Heart right ventricle (tissue), 16 donors: ENCODE measurements at places on chromosomes 4 and X.

DNA sequence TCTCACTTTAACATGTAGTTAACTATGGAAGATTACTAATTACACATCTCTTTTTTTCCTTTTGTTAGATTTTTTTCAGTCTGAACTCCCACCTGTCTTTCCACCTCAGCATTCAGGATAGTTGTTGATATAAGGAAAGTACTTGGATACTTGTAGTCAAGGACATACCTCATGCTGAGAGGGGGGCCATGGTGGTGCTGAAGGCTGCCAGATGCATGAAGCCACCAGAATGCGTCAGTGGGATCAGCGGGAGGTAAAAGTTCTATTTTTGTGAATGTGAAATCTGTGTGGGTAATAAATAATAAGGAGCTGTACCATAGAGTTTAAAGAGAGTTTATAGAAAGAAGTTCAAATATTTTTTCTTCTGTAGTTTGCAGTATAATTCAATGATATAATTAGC lies 13.1 kb upstream of the NDST4 start:
- DNase-seq: no peak

GRCh38 chrX:96703816-96704215 lies 19.2 kb downstream of the DIAPH2 start:
- DNase-seq: no peak

DNA sequence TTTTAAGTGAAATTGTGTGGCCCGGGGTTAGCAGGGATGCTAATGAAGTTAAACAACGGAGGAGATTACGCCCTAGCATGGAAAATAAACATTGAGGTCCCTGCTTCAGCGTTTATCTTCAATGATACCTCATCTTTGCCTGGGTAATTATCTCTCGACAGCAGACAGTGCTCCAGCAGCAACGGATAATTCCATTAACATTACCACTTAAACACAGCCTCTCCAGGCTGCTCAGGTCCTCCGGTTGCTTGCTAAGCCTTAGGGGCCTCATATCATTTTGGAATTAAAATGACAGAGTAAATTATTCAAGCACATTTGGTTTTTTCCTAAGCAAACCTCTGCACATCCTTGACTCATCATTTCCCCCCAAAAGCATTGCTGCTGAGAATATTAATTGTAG lies 281.5 kb upstream of the KLF3 start:
- DNase-seq: no peak

DNA sequence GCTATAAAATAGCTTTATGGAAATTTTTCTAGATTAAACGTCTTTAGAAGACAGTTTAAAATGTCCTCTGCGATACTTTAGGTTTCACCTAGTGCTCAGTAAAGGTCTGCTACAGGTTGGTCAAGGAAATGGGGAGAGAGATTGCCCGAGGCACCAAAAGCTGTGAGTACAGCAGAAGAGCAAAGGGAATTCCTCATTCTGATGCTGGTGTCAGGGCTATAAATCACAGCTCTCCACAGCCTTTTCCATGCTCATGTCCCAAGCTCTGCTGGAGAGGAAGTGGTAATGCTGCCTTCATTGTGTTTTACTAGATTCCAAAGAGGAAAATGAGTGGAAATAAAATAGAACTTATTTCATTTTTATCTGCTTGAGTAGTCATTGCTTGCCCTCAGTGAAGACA lies 2060.4 kb downstream of the ARAP2 start:
- no peak for DNase-seq

GRCh38 chr4:32163125-32163524 lies 1443.0 kb downstream of the PCDH7 start:
- DNase-seq: no peak

DNA sequence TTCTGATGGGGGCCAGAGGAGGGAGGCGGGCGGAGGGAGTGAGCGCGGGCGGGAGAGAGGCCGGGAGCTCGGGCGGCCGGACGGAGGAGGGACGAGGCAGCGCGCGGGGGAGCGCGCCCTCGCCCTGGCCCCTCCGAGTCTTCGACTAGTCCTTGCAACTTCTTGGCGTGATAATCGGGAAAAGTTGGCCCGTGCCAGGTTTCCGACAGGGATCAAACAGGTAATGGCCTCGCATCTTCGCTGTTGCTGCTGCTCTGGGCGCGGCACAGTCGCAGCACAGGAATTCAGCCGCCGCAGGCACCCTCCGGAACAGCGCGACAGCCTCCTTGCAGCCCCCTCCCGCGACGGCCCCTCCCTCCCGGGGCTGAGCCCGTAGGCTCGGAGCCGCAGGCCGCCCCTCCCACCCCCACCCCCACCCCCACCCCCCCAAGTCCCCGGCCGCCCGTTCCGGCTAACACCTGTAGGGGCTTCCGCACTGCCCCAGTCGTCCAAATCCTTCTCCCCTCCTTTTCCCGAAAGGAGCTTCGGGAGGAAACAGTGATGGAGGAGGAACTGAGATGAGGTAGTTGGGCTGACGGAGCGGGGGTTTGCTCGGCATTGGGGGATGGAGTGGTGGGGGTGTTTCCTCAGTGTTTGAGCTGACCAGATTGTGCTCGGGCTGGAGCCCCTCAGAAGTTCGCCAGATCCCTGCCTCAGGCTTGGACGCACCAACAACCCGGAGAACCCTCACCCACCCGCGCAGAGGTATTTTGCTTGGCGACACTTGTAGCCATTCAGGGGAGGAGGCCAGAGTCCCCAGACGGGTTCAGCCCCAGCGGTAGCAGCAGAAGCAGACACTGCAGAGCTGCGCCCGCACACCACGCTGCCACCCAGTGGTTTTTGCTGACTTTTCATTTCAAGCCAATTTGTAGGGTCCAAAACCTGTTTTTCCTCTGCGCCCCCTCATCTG lies at the start of gene FGF13:
Gene FGF13, minus strand, starts transcription at position 319 of the 949 bp plus-strand sequence. CDS start 714 bp downstream, outside the sequence.
- DNase-seq: peak; percentile 11

DNA sequence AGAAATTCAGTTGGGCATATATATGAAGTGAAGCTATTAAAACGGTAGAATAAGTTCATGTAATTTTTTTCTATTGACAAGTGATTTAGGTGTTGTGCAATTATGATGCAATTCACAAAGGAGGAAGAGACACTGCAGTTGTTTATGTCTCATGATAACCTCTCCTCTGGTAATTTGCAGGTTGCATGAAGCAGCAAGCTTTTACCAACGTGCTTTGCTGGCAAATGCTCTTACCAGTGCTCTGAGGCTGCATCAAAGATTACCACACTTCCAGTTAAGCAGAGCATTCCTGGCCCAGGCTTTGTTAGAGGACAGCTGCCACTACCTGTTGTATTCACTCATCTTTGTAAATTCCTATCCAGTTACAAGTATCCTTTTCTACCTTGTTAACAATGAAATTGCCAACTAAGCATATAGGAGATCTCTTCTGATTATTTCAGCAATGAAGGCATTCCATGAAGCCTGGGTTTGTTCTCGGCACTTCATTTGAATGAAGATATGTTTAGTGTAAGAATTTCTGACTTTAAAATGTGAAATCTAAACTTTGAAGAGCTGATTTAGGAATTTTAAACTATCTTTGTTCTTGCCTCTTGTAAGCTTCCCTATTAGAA lies 3.9 kb downstream of the TMEM33 start:
- no peak for DNase-seq
